ENCODE measurements at places on chromosomes 7 and 10. TPM values are rescaled to one million over a fixed set of nuclear protein-coding genes. Genes with fewer than 3 reads are reported as not detected.

Gene DPP6
- total RNA-seq = not detected

- no peak for DNase-seq
Measured at GRCh38 chr10:6148908-6149307, 53.8 kb upstream of the PFKFB3 start.

- DNase-seq = no peak
Measured at GRCh38 chr7:106731646-106732444, 70.9 kb upstream of the CCDC71L start.

Gene HOXA13
- 4.7 TPM for total RNA-seq

DNA sequence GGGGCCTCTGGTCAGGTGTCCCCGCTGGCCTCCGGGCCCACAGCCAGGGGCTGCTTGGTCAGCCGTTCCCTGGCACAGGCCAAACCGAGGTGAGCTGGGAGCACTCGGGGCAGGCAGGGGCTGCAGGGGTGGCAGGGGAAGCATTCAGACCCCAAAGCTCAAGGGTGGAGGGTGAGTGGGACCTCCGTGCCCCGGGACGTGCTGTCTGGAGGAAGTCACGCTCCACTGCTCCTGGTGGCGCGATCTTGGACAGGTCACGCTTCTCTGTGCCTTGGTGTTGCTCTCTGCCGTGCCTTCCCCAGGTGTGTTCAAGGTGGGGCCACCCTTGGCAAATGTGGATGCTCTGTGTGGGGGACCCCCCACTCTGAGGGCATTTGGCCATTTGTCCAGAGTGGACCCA lies 24.6 kb upstream of the ELFN1 start:
- no peak for DNase-seq

Gene DPYSL4
- 18.4 TPM for total RNA-seq

Gene AKR1C4
- not detected for total RNA-seq

Gene PBLD
- total RNA-seq = 9.2 TPM

Gene IKZF1
- not detected for total RNA-seq

DNA sequence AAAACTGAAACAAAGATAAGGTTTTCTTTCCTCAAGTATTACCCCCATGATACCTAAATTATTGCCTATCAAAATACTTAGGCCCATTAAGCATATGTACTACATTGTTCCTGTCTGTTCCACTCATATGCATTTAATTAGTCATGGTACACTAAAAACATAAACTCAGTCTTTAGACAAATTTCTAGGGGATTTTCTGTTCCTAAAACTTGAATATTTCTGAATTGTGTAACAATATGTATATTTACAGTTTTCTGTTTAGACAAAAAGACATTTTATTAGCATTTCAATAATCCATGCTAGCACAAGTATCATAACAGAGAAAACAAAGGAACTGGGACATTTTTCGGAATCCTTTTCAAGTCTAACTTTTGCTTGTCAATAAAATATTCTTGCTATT lies 234.2 kb downstream of the CRPPA start:
- DNase-seq = no peak

Gene SEMA3A
- total RNA-seq = 11.6 TPM

DNA sequence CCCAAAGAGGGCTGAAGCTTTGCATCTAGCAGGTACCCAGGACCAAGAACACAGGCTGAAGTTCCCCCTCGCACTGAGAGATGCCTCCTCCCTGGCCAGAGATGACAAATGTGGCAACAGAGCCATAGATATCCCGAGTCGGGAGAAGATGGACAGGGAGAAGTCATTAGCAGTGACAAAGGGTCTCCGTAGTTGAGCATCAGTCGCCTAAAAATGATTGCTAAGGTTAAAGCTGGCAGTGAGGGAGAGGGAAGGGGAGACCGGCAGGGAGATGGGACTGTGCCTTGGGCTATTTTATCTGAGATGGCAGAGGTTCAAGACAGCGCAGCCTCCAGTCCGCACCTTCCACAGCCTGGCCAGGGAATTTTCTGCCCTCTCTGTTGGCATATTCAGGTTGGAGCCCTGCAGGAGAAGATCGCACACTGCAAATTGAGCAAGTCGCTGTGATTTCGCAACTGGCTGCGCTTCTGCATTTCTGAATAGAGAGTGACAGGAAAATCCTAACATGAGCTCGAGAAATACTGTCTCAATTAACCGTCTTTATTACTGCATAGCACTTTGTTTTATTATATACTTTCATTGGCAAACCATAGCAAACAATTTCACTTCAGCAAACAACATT lies 238.9 kb upstream of the GPR26 start:
- no peak for DNase-seq

GRCh38 chr7:50399206-50399605 lies 50.9 kb downstream of the FIGNL1 start:
- DNase-seq = no peak
